ENCODE measurements at places on chromosomes 6 and 20. TPM values are rescaled to one million over a fixed set of nuclear protein-coding genes. Genes with fewer than 3 reads are reported as not detected.

DYNLT2 gene
- 0.66 TPM for total RNA-seq

RAB23 gene
- 10.9 TPM for total RNA-seq

CASS4 gene
- 0.47 TPM for total RNA-seq

PRICKLE4 gene
- total RNA-seq = 0.88 TPM

GTSF1L gene
- not detected for total RNA-seq

CRISP3 gene
- not detected for total RNA-seq

PNPLA1 gene
- not detected for total RNA-seq

POPDC3 gene
- total RNA-seq = 56.9 TPM

TP53TG5 gene
- 0.80 TPM for total RNA-seq

SLC22A16 gene
- total RNA-seq = not detected

RNF182 gene
- total RNA-seq = not detected

ZNF334 gene
- 0.71 TPM for total RNA-seq

PTCRA gene
- not detected for total RNA-seq

TENT5A gene
- total RNA-seq = 44.4 TPM

HTR1B gene
- not detected for total RNA-seq

EYS gene
- 0.08 TPM for total RNA-seq

ANKRD6 gene
- total RNA-seq = 11.1 TPM

MUCL3 gene
- not detected for total RNA-seq

CCN5 gene
- total RNA-seq = 37.0 TPM

SLC17A3 gene
- not detected for total RNA-seq

ETV7 gene
- total RNA-seq = not detected

ANKEF1 gene
- total RNA-seq = 1.3 TPM

FAM217A gene
- total RNA-seq = not detected

BPIFA2 gene
- not detected for total RNA-seq

SLC32A1 gene
- total RNA-seq = not detected

NELFCD gene
- 30.4 TPM for total RNA-seq

BACH2 gene
- 1.5 TPM for total RNA-seq

SOX4 gene
- 3.8 TPM for total RNA-seq

BHLHE23 gene
- not detected for total RNA-seq

TRERF1 gene
- total RNA-seq = 1.4 TPM

TRIM31 gene
- not detected for total RNA-seq

ZBP1 gene
- not detected for total RNA-seq

IL17F gene
- not detected for total RNA-seq

PET117 gene
- total RNA-seq = 9.1 TPM

C4B gene
- 72.9 TPM for total RNA-seq

MTFR2 gene
- 0.52 TPM for total RNA-seq

TUBB gene
- total RNA-seq = 187 TPM

GRM1 gene
- total RNA-seq = 6.7 TPM

FAM209B gene
- 0.47 TPM for total RNA-seq

Measured in left ventricle myocardium inferior (tissue), 1 donor.